Osteoblast (primary cell): ENCODE measurements at places on chromosomes 5 and 9.
A peak's percentile ranks its signal among the peaks of the same experiment; 100 is the strongest.

GRCh38 chr5:124906339-124907097, 160.1 kb upstream of the ZNF608 start:
- H3K4me3 ChIP-seq = no peak overlapping the region
- no peaks in the 10 kb centered on the region for H3K27me3 ChIP-seq
- H3K36me3 ChIP-seq = no peaks in the 10 kb centered on the region

GRCh38 chr9:23746317-23746716, 79.7 kb downstream of the ELAVL2 start:
- no peaks in the 10 kb centered on the region for H3K4me1 ChIP-seq
- H3K27me3 ChIP-seq = no peaks in the 10 kb centered on the region
- H3K4me3 ChIP-seq = no peak overlapping the region
- no peak for DNase-seq
- H3K36me3 ChIP-seq = no peaks in the 10 kb centered on the region

DNA sequence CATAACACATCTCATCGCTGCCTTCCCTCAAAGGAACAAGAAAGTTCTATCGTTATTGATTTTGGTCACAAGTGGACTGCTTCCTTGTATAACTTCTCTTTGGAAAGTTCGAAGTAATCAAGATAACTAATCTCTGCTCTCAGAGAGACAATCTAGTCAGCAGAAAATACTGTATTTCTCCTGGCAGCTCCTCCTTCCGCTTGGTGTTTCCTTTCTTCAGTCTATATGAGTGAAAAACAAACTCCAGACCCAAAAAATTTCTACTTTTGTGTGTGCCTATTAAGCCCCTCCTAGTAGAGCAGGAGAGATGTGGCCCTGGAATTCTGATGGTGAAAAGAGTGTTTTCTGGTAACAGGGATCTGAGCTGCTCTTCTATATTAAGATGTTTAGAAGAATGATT, 24.5 kb downstream of the OSTF1 start:
- no peaks in the 10 kb centered on the region for H3K4me1 ChIP-seq
- no peak overlapping the region for H3K4me3 ChIP-seq
- no peaks in the 10 kb centered on the region for H3K27me3 ChIP-seq
- DNase-seq = no peak

- peak overlapping the region; percentile 96 for H3K4me3 ChIP-seq
- H3K27ac ChIP-seq = peak overlapping the region; percentile 82
- H3K36me3 ChIP-seq = peaks cover 26% of the 10 kb centered on the region
- H3K27me3 ChIP-seq = no peaks in the 10 kb centered on the region
Measured at GRCh38 chr5:34916518-34916917, 1.0 kb downstream of the BRIX1 start.

- peak; percentile 97 for DNase-seq
- H3K36me3 ChIP-seq = no peaks in the 10 kb centered on the region
- peaks cover 15% of the 10 kb centered on the region for H3K4me1 ChIP-seq
- H3K27ac ChIP-seq = no peak overlapping the region
- no peaks in the 10 kb centered on the region for H3K27me3 ChIP-seq
Measured at GRCh38 chr5:168295574-168296201, 4.2 kb downstream of the WWC1 start.

- H3K4me3 ChIP-seq = no peak overlapping the region
- H3K27ac ChIP-seq = no peak overlapping the region
- H3K36me3 ChIP-seq = no peaks in the 10 kb centered on the region
- no peaks in the 10 kb centered on the region for H3K4me1 ChIP-seq
- H3K27me3 ChIP-seq = no peaks in the 10 kb centered on the region
Measured at GRCh38 chr5:91042247-91042935, 340.7 kb downstream of the ARRDC3 start.

- H3K36me3 ChIP-seq = no peaks in the 10 kb centered on the region
- no peaks in the 10 kb centered on the region for H3K27me3 ChIP-seq
- no peak for DNase-seq
- H3K4me1 ChIP-seq = peaks cover 24% of the 10 kb centered on the region
- H3K27ac ChIP-seq = peak overlapping the region; percentile 82
- no peak overlapping the region for H3K4me3 ChIP-seq
Measured at GRCh38 chr5:149631506-149631905, 50.2 kb downstream of the ARHGEF37 start.

DNA sequence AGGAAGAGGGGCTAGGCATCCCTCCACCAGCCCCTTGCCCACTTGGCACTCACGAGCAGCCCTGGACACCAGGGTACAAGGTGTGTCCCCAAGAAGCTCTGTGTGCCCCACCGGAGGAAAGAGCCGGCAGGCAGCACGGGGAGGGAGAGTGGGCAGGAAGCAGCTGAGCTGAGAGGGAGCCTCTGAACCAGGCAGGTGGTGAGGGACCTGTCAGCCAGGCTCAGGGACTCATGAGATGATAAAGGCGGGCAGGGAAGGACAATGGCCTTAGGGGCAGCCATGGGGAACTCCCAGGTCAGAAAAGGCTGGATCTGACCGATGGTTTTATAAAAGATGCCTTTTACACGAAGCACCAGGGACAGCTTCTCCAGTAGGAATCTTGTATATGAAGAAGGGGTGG, 112.0 kb downstream of the VAV2 start:
- H3K27me3 ChIP-seq = no peaks in the 10 kb centered on the region
- no peak overlapping the region for H3K27ac ChIP-seq
- DNase-seq = peak; percentile 79
- no peaks in the 10 kb centered on the region for H3K4me1 ChIP-seq
- H3K36me3 ChIP-seq = no peaks in the 10 kb centered on the region

DNA sequence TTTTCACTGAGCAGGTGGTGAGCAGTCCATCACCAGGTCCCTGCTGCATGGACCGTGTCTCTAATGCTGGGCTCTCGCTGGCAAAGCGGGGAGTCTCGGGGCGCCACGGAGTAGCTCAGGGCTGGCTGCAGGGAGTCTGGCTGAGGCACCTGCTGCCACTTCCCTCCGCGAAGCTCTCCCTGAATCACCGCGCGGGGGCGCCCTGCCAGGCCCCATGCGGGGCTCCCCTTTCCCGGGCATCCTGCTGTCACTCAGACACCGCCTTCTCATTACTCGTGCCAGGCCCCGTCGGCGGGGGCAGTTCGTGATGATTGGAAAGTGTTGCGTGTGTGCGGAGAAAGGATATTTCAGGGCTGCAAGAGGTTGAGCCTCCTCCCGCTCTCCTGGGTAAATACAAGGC, 335.8 kb downstream of the IRX2 start:
- no peaks in the 10 kb centered on the region for H3K27me3 ChIP-seq
- H3K4me3 ChIP-seq = no peak overlapping the region
- DNase-seq = no peak
- no peaks in the 10 kb centered on the region for H3K36me3 ChIP-seq

DNA sequence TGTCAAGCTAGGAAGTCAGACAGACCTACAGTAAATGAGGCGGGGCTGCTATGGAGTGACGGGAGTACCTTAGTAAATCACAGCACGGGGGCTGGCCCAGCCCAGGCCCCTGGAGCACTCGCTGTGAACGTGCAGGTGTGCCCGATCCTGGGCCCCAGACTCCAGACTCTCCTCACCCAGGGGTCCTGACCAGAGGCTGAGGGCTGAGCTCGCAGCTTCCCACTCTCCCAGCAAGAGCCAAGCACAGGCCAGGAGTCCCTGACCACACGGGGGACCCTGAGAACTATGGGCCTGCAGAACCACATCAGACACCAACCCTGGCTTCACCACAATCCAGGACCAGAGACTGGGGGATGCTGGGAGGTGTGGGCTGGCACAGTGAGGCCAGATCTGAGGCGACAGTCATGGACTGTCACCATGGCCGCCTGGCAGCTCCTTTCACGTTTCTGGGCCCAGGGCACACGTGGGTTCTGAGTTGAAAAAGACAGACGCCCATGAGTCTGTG, 73.4 kb downstream of the ADAMTS2 start:
- peak; percentile 31 for DNase-seq
- H3K27ac ChIP-seq = peak overlapping the region; percentile 99
- no peak overlapping the region for H3K4me3 ChIP-seq

DNA sequence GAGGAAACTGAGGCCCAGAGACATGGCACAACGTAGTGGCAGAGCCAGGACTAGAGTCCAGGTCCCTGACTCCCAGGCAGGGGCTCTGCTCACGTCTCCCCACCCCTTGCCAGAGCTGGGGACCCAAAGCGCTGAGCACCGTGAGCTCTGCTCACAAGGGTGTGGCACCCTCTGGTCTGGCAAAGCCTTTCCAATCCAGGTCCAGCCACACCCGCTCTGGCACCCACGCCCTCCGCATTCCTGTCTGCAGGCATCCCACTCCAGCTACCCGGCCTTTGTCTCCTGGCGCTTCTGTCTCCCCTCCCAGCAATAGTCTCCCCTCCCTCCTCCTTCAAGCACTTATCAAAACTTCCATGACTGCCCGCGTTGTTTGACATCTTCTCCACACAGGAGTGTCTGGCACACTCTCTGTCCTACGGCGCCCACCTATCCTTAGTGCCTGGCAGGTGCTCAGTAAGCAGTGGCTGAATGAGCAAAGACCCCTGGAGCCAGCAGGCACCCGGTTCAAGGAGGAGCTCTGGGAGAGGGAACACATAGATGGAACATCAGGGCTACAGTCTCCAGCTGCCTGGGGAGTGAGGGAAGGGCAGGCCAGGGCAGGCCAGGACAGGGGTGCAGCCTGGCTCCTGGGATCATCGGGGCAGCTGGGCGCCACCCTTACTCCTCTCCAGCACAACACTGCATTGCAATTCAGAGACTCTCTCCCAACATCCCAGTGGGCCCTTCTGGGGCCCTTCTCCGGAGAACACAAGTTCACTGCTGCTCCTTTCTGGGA, 12.0 kb downstream of the HIGD2A start:
- no peaks in the 10 kb centered on the region for H3K27me3 ChIP-seq
- H3K4me3 ChIP-seq = no peak overlapping the region
- no peak overlapping the region for H3K27ac ChIP-seq
- no peak for DNase-seq
- H3K36me3 ChIP-seq = peaks cover 11% of the 10 kb centered on the region

DNA sequence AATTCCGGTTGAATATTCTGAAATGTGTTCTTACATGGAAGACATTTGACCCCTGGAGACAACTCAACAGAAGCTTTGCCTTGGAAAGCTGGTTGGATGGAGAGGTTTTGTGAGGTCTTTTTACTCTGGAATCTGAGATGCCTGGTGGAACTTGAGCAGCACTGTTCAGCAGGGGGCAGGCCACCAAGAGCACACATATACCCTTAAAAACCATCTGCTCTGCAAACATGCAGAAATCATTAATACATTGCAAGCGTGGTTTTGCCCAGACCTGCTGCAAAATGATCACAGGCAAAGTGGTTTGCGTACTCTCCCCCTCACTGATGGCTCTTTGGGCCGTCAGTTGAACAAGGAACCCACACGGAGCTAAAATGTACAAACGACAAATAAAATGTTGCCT, 32.8 kb upstream of the DAP start:
- H3K27me3 ChIP-seq = peaks cover 3% of the 10 kb centered on the region
- no peak overlapping the region for H3K27ac ChIP-seq
- no peak overlapping the region for H3K4me3 ChIP-seq
- H3K4me1 ChIP-seq = peaks cover 9% of the 10 kb centered on the region

- H3K4me1 ChIP-seq = no peaks in the 10 kb centered on the region
- H3K27ac ChIP-seq = no peak overlapping the region
- no peak overlapping the region for H3K4me3 ChIP-seq
- no peak for DNase-seq
Measured at GRCh38 chr9:3887221-3887653, 361.4 kb upstream of the RFX3 start.

- H3K27ac ChIP-seq = no peak overlapping the region
- H3K4me1 ChIP-seq = no peaks in the 10 kb centered on the region
- H3K4me3 ChIP-seq = no peak overlapping the region
Measured at GRCh38 chr9:96031366-96031824, 155.9 kb downstream of the ERCC6L2 start.

DNA sequence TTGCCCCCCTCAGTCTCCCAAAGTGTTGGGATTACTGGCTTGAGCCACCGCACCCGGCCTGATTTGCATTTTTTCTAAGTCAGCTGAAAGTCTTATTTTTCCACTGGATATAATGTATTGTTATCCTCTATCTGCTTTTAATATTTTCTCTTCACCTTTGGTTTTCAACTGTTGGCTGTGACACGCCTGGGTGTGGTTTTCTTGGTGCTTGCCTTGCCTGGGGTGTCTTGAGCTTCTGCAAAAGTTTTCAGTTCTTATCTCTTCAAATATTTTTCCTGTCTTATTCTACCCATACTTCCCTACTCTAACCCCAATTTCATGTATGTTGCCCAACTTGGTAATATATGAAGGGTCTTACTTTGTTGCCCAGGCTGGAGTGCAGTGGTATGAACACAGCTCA, 4.3 kb upstream of the MXD3 start:
- DNase-seq = peak; percentile 13
- no peak overlapping the region for H3K4me3 ChIP-seq
- H3K27me3 ChIP-seq = no peaks in the 10 kb centered on the region
- H3K4me1 ChIP-seq = peaks cover 14% of the 10 kb centered on the region
- no peaks in the 10 kb centered on the region for H3K36me3 ChIP-seq
- no peak overlapping the region for H3K27ac ChIP-seq

DNA sequence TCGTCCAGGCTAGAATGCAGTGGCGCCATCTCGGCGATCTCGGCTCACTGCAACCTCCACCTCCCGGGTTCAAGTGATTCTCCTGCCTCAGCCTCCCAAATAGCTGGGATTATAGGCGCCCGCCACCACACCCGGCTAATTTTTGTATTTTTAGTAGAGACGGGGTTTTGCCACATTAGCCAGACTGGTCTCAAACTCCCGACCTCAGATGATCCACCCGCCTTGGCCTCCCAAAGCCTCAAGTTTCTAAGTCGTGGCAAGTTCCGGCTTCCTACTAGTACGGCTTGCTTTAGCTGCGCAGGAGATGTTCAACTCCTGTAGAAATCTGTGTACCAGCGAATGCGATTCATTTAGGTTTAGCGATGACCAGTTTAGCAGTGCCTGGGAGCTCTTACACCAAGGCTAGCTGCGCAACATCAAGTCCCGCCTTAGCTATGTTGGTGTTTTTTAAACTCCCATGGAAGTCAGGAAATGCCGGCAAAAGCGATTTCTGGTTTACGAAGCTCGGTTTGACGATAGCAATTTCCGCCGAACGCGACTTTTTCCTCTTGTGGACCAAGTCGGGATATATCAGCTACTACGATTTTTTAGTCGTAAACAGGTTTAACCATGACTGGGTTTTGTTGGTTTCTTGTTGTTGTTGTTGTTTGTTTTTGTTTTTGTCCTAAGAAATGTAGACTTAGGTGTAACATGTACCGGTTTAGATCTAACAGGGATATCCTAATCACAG, 46.4 kb downstream of the ANXA2R start:
- peak overlapping the region; percentile 80 for H3K4me3 ChIP-seq
- no peaks in the 10 kb centered on the region for H3K36me3 ChIP-seq
- H3K27ac ChIP-seq = peak overlapping the region; percentile 97
- peaks cover 29% of the 10 kb centered on the region for H3K4me1 ChIP-seq
- peak; percentile 83 for DNase-seq
